Effector memory CD4-positive, alpha-beta T cell (primary cell): ENCODE measurements at places on chromosomes 7 and 10.

DNA sequence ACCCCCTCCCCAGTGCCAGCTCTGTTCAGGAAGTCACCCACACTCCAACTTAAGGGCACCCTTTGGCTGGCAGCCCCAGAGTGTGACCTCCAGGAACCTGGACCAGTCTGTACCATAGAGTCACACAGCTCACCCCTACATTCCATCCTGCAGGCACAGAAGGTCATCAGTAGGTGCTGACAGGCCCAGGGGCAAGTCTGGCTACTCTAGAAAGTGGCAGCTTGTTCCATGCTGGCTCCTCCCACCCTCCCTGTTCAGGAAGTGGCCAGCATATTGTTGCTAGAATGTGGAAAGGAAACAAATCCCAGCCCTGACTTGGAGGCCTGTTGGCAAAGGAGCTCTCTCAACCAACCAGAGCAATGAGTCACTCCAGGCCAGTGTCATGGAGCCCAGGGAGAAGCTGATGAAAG, 3.2 kb upstream of the NCOA4 start:
- DNase-seq: no peak

- no peak for DNase-seq
These were observed 898 bp upstream of the SEM1 start for GRCh38 chr7:96710544-96710943.

DNA sequence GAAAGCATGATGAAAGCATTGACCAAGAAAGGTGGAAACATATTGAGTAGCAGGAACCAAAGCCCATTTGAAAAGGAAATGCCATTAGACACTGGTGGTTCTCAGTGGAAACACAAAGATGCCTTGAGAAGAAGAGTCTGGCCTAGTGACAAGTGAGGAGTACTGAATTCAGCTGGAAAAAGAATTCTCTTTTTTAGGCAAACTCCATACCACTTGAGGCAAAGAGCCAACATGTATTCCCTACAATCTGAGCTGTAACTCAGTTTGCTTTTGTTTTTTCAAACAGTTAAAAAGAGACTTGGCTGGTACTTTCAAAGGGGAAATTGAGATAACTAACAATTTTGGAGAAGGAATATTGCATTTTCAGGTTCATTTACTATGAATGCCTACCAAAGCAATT, 624.0 kb downstream of the NRG3 start:
- DNase-seq: no peak

DNA sequence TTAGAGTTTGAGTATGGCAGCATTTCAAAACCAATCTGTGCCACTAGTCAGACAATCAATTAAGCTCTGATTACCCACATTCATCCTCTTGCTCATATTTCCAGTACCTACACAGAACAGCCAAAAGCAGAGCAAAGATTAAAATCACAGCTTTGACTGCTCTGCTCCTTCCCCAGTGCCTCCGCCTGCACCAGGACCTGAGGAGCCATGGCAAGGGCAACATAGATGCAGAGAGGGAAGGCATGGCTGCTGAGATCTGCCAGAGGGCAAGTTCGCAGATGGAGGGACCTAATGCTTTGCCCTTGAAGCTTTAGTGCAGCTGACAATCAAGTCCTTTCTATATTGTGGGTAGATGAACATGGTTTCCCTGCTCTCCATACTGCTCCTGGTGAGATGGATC, 148.1 kb downstream of the HTR7 start:
- DNase-seq: no peak
